Cortex of kidney (tissue), 1 donor: ENCODE measurements at places on chromosomes 7 and 10.

GRCh38 chr7:21461282-21461681, 33.4 kb downstream of the SP4 start:
- no peak for DNase-seq

GRCh38 chr7:29449569-29450260, 113.9 kb upstream of the PRR15 start:
- DNase-seq, result no peak

DNA sequence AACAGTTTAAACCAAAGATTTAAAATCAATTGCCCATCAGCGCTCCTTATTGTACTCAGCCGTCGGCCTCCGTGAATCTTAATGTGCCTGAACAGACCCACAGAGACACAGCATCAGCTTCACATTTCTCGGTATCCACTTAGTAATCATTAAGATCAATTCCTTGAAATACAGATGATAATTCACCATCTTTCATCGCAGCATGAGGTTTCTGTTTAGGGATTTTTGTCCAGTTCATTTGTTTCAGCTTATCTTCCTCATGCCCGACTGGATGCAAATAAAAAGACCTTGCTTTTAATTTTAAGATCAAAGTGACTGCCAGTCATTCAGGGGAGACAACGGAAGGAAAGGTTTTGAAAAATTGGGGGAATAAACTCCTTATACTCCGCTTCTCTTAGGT, 207.8 kb downstream of the WDR37 start:
- no peak for DNase-seq

GRCh38 chr7:107967420-107967819, 35.5 kb downstream of the LAMB1 start:
- DNase-seq, result no peak

DNA sequence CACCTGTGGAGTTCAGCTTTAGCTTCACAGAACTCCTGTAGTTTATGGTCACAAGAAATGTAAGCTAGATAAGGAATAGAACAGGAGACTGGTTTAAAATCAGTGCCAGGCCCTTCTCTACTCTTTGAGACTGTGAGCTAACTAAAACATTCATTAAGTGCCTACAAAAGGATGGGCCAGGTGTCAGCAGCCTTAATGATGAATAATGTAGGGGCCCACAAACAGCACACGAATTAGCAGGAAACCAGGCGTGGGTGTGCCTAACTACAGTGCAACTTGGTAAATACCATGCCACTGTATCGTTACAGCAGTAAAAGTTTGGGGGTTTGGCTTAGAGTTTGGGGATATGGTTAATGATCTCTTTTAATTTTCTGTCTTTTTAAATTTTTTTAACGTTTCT, 6.1 kb upstream of the ABLIM1 start:
- DNase-seq, result no peak

GRCh38 chr10:86535132-86535882, 13.7 kb upstream of the WAPL start:
- peak; percentile 63 for DNase-seq

- DNase-seq, result peak; percentile 48
These were observed at the start of gene SEMA3C for GRCh38 chr7:80918909-80919721. TSS of gene SEMA3C (minus strand) at chr7:80919051. CDS start at chr7:80916781, 2,270 bp downstream.

GRCh38 chr10:45408421-45409319, 34.7 kb downstream of the ALOX5 start:
- no peak for DNase-seq

- DNase-seq, result no peak
These were observed 224.1 kb upstream of the FAM3C start for GRCh38 chr7:121620206-121620605.

DNA sequence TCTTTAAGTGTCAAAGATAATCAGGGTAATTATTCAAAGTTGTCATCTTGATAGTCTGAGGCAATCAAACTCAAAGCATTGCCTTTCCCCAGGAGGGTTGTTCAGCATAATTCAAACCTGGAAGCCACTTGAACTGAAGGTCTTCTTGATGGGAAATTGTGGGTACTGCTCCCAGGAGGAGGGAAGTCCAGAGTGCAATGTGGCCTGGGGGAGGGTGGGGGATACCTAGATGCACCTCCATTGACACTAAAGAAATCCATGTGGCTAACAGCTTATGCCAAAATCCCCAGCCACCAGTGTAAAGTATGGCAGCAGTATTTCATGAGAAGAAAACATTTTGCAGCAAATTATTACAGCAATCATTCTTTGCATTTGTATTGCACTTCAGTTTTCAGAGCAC, 114.9 kb downstream of the STRA8 start:
- DNase-seq, result no peak

DNA sequence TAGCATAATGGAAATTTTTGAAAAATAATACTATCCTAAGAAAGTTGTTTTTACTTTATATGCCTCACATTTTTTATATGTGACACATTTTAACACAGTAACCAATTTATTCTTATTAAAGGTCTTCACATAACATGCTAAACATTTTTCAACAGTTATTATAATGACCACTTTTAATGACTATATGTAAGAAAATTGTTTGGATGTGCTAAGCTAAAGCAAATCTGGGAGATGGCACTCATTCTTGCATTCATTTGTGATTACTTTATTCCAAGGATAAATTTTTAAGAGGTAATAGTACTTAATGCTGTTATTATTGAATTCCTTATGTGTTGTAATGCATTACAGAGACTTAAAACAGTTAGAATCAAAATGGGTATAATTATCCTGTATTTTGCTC, 88.1 kb downstream of the ANKIB1 start:
- no peak for DNase-seq

DNA sequence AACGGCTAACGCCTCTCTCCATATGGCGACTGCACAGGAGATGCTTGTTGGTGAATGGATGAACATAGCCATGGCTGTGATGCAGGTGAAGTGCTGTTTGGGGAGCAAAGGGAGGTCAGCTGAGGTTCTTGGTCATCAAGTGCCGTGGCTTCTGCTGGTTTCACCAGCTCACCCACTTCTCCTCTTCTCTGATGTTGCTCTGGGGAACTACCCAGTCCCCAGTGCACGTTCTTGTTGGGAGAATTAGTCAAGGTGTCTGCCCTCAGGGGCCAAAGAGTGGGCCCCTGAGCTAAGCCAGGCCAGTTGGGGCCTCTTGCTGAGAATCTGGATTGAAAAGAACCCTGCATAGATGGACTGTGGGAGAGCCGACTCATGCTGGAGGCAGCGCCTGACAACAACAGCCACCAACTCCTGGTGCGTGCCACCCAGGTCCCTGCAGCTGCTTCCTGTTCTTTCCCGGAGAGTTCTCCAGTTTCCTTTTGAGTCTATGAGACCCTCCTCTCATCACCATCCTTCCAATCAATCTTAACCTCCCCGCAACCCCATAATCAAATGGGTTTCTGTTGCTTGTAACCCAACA, 3.0 kb downstream of the BTBD16 start:
- no peak for DNase-seq

GRCh38 chr7:148485618-148486017, 104.9 kb upstream of the C7orf33 start:
- no peak for DNase-seq

DNA sequence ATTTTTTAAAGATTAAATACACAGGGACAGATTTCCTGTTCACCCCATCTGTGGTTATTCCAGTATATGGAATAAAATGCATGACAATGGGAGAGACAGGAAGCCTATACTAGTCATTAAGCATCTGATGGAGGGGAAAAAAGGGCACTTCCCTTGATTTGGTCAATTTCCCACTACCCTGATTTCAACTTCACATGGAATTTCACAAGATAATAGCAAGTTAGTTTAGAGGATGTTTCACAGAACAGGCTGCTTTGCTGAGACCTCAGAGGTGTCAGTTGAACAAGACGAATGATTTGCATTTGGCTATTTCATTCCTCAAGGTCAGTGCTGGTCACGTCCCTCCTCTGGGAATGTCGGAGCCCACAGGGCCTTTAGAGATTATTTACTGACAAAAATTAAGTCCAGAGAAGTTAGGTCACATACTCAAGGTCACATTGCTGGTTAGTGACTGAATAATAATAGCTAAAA, 4.7 kb upstream of the ITPRIP start:
- DNase-seq, result no peak

DNA sequence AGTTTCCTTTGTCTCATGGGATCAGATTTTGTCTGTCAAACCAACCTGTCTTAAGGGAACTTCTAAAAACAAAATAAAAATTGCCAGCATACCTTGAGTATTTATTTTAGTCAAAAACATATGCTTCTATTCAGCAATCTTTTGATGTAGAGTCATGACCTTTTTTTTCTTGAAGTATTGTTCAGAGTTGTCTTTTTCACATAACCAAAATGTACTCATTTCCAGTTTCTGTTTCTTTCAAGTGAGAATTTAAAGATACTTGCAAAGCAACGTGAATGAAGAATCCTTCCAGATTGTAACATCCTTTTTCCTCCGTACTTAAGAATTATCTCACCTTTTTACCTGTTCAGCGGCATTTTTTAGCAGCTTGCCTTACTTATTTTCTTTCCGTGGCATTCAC, 37.8 kb downstream of the GNAI1 start:
- DNase-seq, result no peak

DNA sequence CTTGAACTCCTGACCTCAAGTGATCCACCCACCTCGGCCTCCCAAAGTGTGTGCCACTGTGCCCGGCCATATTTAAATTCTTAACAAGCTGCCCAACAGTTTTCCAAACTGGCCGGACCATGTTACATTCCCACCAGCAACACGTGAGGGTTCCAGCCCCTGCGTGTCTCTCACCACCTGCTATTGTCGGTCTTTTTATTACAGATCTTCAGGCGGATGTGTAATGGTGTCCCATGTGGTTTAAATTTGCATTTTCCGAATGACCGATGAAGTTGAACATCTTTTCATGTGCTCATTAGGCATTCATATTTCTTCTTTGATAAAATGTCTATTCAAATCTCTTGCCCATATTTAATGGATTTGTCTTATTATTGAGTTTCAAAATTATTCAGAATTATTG, 11.5 kb downstream of the ELFN1 start:
- no peak for DNase-seq

DNA sequence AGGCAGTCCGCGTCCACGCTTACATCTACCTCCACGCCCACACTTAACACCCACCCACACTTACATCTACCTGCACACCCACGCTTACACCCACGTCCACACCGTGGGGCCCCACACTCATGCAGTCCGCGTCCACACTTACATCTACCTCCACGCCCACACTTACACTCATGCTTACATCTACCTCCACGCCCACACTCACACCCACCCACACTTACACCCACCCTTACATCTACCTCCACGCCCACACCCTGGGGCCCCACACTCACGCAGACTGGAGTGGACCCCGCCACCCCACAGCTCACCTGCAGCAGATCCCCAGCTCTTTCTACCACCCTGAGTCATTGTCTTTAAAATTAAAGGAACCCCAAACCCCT, 32.4 kb upstream of the PWWP2B start:
- no peak for DNase-seq

GRCh38 chr7:66297579-66297978, 92.4 kb downstream of the TPST1 start:
- no peak for DNase-seq

GRCh38 chr10:129038522-129038921, 428.5 kb upstream of the MGMT start:
- no peak for DNase-seq

DNA sequence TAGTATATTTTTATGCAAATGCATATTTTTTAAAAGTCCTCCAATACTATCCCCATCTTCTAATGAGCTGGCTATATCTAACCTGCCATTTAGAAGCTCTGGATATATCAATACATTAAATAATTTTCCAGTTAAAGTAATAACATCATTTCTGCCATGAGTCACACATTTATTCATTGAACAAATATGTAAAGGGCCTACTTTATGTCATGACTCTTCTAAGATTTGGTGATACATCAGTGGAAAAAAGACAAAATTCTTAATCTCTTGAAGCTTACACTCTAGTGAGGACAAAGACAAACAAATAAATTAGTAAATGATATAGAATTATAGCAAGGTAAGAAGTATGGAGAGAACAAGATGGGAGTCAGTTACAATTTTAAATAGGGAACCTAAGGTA, 716.8 kb upstream of the LRRTM3 start:
- DNase-seq, result no peak

DNA sequence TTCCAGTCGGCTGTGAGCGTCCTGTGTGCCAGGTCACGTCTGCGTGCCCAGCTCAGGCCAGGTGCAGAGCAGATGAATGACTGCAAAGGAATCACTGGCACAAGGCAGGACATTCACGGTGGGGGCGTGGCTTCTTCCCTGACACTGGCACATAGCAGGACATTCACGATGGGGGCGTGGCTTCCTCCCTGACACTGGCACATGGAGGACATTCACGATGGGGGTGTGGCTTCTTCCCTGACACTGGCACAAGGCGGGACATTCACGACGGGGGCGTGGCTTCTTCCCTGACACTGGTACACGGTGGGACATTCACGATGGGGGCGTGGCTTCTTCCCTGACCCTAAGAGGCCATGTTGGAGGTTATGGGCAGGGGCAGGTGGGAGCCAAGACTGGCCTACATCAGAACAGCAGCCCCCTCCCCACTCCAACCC, 64.3 kb downstream of the MYL10 start:
- no peak for DNase-seq

GRCh38 chr10:117946525-117947070, 100.1 kb downstream of the RAB11FIP2 start:
- no peak for DNase-seq

- DNase-seq, result no peak
These were observed 17.2 kb downstream of the AKAP9 start for GRCh38 chr7:91957823-91958222.

DNA sequence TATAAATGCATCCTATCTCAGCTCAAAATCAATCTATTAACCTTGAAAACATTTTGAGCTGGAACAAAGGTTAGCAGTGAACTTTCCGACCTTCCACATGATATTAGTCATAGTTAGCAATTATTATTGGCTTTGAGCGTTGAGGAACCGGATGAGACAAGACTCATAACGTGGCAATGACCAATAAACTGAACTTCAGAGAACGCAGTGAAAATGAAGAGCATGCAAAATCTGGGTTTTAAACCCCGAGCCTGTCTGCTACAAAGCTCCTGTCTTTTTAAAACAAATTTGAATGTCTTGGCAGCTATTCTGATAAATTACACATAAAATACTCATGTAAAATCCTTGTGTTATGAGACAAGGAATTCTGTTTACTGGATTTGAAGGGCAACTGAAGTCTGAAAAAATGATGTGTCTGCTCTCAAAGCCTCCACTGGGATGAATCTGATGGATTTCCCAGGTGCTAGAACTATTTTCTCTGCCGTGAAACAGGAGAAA, 74.7 kb upstream of the ITGB1 start:
- DNase-seq, result no peak

DNA sequence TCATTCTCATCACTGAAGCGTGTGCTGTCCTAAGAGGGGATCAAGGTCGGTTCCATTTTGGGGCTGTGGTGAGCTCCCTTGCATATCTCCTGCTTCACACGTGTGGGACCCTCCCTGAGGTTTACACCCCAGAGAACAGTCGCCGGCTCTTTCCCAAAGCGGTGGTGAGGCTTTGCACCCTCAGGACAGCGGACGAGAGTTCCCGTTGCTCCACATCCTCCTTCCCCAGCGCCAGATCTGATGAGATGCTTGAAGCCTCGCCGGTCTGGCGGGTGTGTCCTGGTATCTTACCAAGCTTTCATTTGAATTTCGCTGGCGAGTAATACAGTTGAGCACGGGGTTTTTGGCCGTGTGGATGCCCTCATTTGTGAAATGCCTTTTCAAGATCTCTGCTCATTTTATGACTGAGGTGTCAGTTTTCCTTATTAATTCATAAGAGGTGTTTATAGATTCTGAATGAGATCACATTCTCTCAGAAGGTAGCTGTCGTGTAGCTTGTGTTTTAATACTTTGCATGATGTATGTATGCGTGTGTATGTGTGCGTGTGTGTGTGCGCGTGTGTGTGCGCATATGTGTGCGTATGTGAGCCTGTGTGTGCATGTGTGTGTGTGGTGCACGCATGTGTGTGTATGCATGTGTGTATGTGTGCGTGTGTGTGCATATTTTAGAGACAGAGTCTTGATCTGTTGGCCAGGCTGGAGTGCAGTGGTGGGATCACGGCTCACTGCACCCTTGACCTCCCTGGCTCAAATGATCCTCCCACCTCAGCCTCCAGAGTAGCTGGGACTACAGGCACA, 30.7 kb downstream of the ELFN1 start:
- no peak for DNase-seq
